Left renal pelvis (tissue), 4 donors: ENCODE measurements at places on chromosomes 7 and 10.

- DNase-seq = no peak
Measured at GRCh38 chr10:47414752-47415519, 30.8 kb upstream of the ZNF488 start.

GRCh38 chr7:91457208-91457607 is 193.0 kb downstream of the FZD1 start:
- no peak for DNase-seq

- no peak for DNase-seq
Measured at GRCh38 chr10:100909501-100910263, 3.1 kb upstream of the SLF2 start.

- no peak for DNase-seq
Measured at GRCh38 chr7:40374575-40374974, 239.8 kb downstream of the SUGCT start.
